ENCODE measurements at places on chromosomes 7 and 10.

- no peak for DNase-seq
These were observed 12.6 kb downstream of the USP6NL start for GRCh38 chr10:11598712-11599397.

- DNase-seq = no peak
These were observed 31.3 kb downstream of the TMEM270 start for GRCh38 chr7:73892003-73892999.

DNA sequence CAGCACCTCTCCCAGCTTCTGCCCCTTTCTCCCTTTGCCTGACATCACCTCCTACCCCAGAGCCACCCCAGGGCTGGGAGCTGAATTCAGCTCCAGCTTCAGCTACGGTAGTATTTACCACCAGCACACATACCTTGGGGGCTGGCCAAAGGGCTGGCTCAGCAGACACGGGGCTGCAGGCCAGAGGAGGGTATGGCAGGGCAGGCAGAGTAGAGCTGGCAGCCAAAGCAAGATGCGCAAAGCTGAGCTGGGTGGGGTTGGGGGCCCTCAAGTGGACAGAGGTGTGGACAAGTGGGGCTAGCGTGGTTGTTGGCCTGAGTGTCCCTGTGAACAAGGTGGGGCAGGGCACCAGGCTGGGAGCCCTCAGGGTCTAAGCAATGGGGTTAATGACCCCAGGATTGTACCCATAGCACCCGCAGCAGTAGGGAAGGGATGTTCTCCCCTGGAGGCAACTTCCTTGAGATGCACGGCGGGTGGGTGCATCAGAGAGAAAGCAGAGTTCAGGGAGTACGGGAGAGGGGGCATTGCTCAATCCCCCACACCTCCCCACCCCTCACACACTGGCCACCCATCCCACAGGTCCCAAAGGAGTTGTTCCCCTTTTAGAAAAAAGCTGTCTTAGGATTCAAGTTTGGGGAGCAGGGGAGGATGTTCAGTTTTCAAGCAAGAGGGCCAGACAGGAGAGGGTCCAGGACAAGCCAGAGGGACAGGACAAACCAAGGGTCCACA lies 8.0 kb downstream of the VSIR start:
- DNase-seq = no peak

GRCh38 chr7:157596026-157596425 lies 259.2 kb downstream of the DNAJB6 start:
- no peak for DNase-seq

- no peak for DNase-seq
These were observed 1.6 kb downstream of the PPRC1 start for GRCh38 chr10:102134416-102134815.
